ENCODE measurements at places on chromosomes 7 and 10.

DNA sequence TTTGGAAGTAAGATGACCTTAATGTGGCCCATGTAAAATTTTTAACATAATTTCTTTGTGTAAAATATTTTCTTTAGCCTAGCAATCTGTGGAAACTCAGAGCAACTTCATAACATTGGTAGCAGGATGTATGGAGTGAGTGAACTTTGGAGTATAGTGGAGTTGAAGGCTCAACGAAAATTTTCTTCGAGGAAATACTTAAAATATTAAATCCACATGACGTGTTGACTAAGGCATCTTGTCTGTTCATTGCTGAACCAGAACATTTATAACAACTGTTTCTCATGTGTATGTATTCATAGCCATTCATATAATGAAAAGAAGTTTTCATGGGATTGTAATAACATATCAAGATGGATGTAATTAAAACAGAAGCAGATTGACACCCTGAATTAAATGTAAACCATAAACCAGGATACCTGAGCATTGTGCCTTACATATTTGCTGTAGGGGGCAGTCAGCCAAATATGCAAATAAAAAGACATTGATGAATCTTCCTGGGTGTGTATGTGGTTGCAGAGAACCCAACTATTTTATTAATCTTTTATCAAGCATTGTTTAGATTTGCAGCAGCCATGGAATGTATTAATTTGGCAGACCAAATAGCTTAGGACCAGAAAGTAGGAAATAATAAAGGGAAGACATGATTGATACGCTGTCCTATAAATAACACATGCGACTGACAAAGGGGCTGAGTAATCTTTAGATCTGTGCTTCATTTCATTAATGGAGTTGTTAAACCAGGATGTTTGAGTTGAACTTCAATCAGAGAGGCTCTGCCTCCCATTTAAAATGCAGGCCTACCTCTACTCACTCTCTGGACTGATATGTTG lies 11.5 kb downstream of the AUTS2 start:
- no peaks in the 10 kb centered on the region for H3K27me3 ChIP-seq
- no peak for DNase-seq
- H3K27ac ChIP-seq, result no peak overlapping the region
- H3K4me1 ChIP-seq, result peaks cover 37% of the 10 kb centered on the region
- H3K4me3 ChIP-seq, result no peak overlapping the region
- H3K36me3 ChIP-seq, result no peaks in the 10 kb centered on the region

- peaks cover 42% of the 10 kb centered on the region for H3K27me3 ChIP-seq
- no peaks in the 10 kb centered on the region for H3K36me3 ChIP-seq
- no peak overlapping the region for H3K4me3 ChIP-seq
- no peak overlapping the region for H3K27ac ChIP-seq
Measured at GRCh38 chr7:3408814-3409595, 108.0 kb downstream of the SDK1 start.

DNA sequence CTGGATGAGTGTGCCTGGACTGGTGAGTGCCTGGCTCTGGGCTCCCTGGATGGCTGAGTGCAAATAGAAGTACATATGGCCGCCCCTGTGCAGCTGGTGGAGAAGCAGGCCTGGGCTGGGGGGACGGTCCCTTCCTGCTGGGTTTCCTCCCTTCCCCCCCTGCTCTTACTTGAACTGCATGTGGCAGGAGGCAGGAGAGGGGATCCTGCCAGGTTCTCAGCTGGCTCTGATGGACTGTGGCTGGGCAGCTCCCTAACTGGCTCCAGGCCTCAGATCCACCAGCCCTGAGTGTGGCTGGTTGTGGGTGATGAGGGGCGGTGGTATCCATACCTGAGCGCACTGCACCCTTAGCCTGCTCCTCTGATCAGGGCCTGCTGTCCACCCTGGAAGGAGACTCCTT lies 26.9 kb downstream of the ADCY1 start:
- no peak overlapping the region for H3K4me3 ChIP-seq
- H3K4me1 ChIP-seq, result no peaks in the 10 kb centered on the region
- no peak overlapping the region for H3K27ac ChIP-seq
- no peak for DNase-seq
- H3K36me3 ChIP-seq, result peaks cover 2% of the 10 kb centered on the region

DNA sequence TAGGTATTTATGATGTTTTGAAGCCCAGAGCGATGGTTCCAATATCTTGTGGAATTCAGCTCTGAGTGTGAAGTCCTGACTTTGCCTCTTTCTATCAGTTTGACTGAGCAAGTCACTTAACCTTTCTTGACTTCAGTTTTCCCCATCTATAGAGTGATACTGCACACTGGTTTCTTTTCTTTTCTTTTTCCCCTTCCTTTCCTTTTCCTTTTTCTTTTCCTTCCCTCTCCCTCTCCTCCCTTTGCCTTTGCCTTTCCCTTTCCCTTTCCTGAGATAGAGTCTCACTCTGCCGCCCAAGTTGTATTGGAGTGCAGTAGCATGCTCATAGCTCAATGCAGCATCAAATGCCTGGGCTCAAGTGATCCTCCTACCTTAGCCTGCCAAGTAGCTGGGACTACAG lies 20.6 kb downstream of the SGPL1 start:
- peak overlapping the region; percentile 68 for H3K27ac ChIP-seq
- H3K27me3 ChIP-seq, result no peaks in the 10 kb centered on the region
- H3K4me1 ChIP-seq, result peaks cover 34% of the 10 kb centered on the region
- no peak overlapping the region for H3K4me3 ChIP-seq

GRCh38 chr7:28078036-28078901 lies 102.3 kb downstream of the JAZF1 start:
- no peak overlapping the region for H3K4me3 ChIP-seq
- DNase-seq, result peak; percentile 55
- no peaks in the 10 kb centered on the region for H3K36me3 ChIP-seq
- no peak overlapping the region for H3K27ac ChIP-seq
- peaks cover 48% of the 10 kb centered on the region for H3K4me1 ChIP-seq

- H3K27ac ChIP-seq, result no peak overlapping the region
- no peaks in the 10 kb centered on the region for H3K4me1 ChIP-seq
- DNase-seq, result no peak
Measured at GRCh38 chr7:133339772-133340171, 86.9 kb downstream of the EXOC4 start.

GRCh38 chr7:110186334-110186733 lies 904.6 kb upstream of the LRRN3 start:
- no peak overlapping the region for H3K4me3 ChIP-seq
- H3K27me3 ChIP-seq, result no peaks in the 10 kb centered on the region
- H3K4me1 ChIP-seq, result no peaks in the 10 kb centered on the region

DNA sequence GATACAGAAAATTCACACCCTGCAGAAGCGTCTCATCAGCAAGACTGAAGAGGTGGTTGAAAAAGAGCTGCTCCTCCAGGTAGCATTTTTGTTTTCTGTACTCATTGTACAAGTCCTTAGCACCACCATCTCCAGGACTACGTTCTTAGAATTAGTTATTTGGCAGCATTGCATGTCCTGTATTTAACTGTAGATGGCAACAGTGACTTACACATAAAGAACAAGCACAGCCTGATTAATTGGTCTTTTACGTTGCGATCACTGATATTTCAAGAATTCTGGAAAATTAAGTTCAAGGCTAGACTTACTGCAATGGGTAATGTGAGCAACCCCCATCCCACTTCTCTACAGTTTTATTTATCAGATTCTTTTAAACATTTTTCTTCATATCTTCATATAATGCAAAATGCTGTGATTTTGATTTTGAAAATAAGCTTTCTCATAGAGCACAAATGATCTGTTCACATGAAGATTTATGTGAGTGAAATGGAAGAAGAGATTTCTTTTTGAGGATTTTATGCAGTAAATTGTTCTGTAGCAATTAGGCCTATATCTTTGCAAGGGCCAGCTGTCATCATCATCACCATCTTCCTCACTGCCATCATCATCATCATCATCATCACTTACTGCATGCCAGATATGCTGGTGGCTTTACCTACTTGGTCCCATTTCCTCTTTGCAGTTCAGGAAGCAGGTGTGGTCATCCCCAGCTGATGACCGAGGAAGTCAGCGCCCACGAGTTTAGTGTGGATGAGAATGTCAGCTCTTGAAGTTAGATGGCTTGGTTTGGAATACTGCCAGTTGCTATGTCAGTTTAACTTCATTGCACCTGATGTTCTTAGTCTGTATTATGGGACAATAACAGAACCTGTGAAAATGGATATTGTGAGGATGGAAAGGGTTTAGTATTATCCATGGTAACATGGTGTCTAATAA lies 53.4 kb downstream of the CFAP58 start:
- no peak overlapping the region for H3K4me3 ChIP-seq
- H3K27ac ChIP-seq, result no peak overlapping the region

GRCh38 chr10:17460756-17461155 lies 6.4 kb upstream of the ST8SIA6 start:
- H3K4me3 ChIP-seq, result no peak overlapping the region
- H3K27me3 ChIP-seq, result peaks cover 36% of the 10 kb centered on the region
- DNase-seq, result no peak
- no peaks in the 10 kb centered on the region for H3K36me3 ChIP-seq

GRCh38 chr10:121171825-121172787 lies 320.9 kb downstream of the WDR11 start:
- no peak for DNase-seq
- H3K27ac ChIP-seq, result peak overlapping the region; percentile 75
- H3K27me3 ChIP-seq, result no peaks in the 10 kb centered on the region
- H3K4me1 ChIP-seq, result peaks cover 27% of the 10 kb centered on the region
- H3K36me3 ChIP-seq, result no peaks in the 10 kb centered on the region

GRCh38 chr10:26300001-26300400 lies 83.4 kb downstream of the GAD2 start:
- no peak overlapping the region for H3K4me3 ChIP-seq
- peaks cover 2% of the 10 kb centered on the region for H3K4me1 ChIP-seq
- no peak for DNase-seq

- DNase-seq, result no peak
- H3K27me3 ChIP-seq, result no peaks in the 10 kb centered on the region
- H3K4me3 ChIP-seq, result no peak overlapping the region
- H3K4me1 ChIP-seq, result peaks cover 4% of the 10 kb centered on the region
- peaks cover 36% of the 10 kb centered on the region for H3K36me3 ChIP-seq
Measured at GRCh38 chr10:324593-324992, 189.3 kb downstream of the ZMYND11 start.

DNA sequence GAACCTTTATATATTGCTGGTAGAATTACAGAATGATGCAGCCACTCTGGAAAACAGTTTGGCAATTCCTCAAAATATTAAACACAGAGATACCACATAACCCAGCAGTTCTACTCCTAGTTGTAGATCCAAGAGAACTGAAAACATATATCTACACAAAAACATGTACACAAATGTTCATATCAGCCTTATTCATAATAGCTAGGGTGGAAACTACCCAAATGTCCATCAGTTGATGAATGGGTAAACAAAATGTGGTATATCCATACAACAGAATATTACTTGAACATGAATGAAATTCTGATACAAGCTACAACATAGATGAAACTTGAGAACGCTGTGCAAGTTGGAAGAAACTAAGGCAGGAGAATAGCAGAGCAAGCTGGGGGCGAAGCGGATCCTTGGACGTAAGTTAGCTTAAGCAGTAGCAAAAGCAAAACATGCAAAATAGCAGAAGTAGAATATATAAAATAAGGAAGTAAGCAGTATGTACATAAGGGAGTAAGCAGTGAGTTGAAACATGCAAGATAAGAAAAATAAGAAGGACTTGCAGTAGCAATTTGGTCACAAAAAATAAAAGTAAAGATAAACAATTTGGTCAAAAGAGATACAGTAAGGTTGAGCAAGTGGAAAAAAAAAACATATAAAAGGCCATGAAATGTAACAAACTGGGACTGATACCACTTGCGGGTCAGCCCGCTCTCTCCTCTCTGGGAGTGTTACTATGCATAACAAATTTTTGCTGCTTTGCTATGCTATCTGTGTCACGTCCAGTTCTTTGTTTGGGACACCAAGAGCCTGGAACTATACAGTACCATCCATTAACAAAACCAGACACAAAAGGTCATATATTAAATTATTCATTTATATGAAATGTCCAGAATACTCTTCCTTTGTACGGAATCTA lies 18.0 kb upstream of the HILPDA start:
- H3K4me3 ChIP-seq, result no peak overlapping the region
- H3K27ac ChIP-seq, result no peak overlapping the region
- no peaks in the 10 kb centered on the region for H3K27me3 ChIP-seq
- peaks cover 6% of the 10 kb centered on the region for H3K4me1 ChIP-seq
- H3K36me3 ChIP-seq, result no peaks in the 10 kb centered on the region

GRCh38 chr10:35578618-35578956 lies 26.6 kb upstream of the GJD4 start:
- no peaks in the 10 kb centered on the region for H3K4me1 ChIP-seq
- no peak overlapping the region for H3K27ac ChIP-seq
- H3K36me3 ChIP-seq, result peaks cover 9% of the 10 kb centered on the region
- DNase-seq, result no peak

- no peak overlapping the region for H3K27ac ChIP-seq
- H3K4me1 ChIP-seq, result peaks cover 6% of the 10 kb centered on the region
- no peaks in the 10 kb centered on the region for H3K36me3 ChIP-seq
- no peak overlapping the region for H3K4me3 ChIP-seq
Measured at GRCh38 chr10:106931159-106931852, 233.2 kb downstream of the SORCS1 start.

- no peaks in the 10 kb centered on the region for H3K36me3 ChIP-seq
- peaks cover 48% of the 10 kb centered on the region for H3K4me1 ChIP-seq
- no peak for DNase-seq
- H3K4me3 ChIP-seq, result no peak overlapping the region
- no peaks in the 10 kb centered on the region for H3K27me3 ChIP-seq
Measured at GRCh38 chr7:112162142-112162766, 43.9 kb downstream of the DOCK4 start.

- no peak overlapping the region for H3K4me3 ChIP-seq
- no peaks in the 10 kb centered on the region for H3K27me3 ChIP-seq
- no peak overlapping the region for H3K27ac ChIP-seq
- peaks cover 22% of the 10 kb centered on the region for H3K36me3 ChIP-seq
- peaks cover 4% of the 10 kb centered on the region for H3K4me1 ChIP-seq
Measured at GRCh38 chr7:7554649-7555575, 11.8 kb upstream of the MIOS start.
